ENCODE measurements at places on chromosomes 3 and 15. TPM values are rescaled to one million over a fixed set of nuclear protein-coding genes. Genes with fewer than 3 reads are reported as not detected.

GRCh38 chr3:151501171-151501922 is 40.5 kb upstream of the IGSF10 start:
- DNase-seq, result no peak

- no peak for DNase-seq
Observed at GRCh38 chr15:101521591-101521990, 32.1 kb upstream of the PCSK6 start.

The TAMM41 gene
- total RNA-seq, result 9.9 TPM

The SEMA5B gene
- total RNA-seq, result not detected

The CTXN2 gene
- total RNA-seq, result not detected

- DNase-seq, result no peak
Observed at GRCh38 chr15:100285641-100286295, 56.0 kb downstream of the ADAMTS17 start.

GRCh38 chr3:99915906-99916432 is 98.3 kb downstream of the CMSS1 start:
- no peak for DNase-seq

GRCh38 chr3:4061783-4062360 is 241.3 kb upstream of the SETMAR start:
- no peak for DNase-seq

DNA sequence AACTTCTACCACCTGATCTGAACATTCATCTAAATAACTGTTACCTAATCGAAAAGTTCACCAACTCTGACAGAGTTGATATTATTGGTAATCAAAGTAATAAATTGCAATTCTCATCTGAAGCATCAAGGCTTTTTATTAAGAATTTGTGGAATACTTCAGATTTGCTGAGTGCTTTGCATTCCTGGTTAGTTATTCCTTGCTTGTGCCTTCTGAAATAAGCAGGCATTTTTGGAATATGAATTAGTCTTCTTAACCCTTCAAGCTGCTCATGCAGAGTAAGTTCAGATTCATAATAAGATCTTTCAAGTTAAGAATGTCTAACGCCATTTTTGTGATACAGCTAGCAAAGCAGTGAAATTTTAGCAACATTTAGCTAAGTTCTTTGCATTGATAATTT is 188.5 kb downstream of the ALCAM start:
- DNase-seq, result no peak

The TEX55 gene
- not detected for total RNA-seq

- no peak for DNase-seq
Observed at GRCh38 chr15:25931851-25932250, 68.7 kb upstream of the ATP10A start.

- peak; percentile 49 for DNase-seq
Observed at GRCh38 chr15:80246425-80246894, 5.6 kb downstream of the CTXND1 start.

GRCh38 chr3:184662187-184662586 is 49.7 kb downstream of the MAGEF1 start:
- no peak for DNase-seq

DNA sequence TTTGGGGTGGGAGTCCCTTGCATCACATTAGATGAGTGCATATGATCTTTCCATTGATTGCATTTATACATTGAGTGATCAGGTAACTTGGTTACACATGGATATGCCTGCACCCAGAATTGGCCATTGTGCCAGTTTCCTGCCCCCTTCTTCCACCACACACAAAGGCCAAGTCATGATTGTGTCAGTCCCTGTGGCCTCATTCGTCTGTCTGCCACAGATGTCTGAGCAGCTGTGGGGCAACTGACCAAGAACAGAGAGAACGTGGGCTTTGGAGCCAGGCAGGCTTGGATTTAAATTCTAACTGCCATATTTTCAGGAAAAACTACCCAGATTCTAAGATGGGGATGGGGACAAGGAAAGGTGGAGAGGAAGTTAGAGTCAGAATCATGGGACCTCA is 27.0 kb downstream of the CCNL1 start:
- peak; percentile 65 for DNase-seq

- peak; percentile 90 for DNase-seq
Observed at GRCh38 chr3:111695636-111696117, 100.5 kb upstream of the ZBED2 start.

DNA sequence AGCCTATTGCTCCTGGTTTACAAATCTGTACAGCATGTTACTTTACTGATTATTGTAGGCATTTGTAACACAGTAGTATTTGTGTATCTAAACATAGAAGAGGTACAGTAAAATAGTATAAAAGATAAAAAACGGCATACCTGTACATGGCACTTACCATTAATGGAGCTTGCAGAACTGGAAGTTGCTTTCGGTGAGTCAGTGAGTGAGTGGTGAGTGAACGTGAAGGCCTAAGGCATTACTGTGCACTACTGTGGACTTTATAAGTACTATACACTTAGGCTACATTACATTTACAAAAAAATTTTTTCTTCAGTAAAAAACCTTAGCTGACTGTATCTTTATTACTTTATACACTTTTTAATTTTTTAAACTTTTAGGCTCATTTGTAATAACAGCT is 90.9 kb downstream of the RAP2B start:
- DNase-seq, result peak; percentile 23

The EPHB1 gene
- 2.6 TPM for total RNA-seq

GRCh38 chr3:72756900-72757299 is 91.3 kb downstream of the SHQ1 start:
- no peak for DNase-seq

- DNase-seq, result no peak
Observed at GRCh38 chr15:66169625-66170024, 83.9 kb downstream of the MEGF11 start.

The IL12A gene
- total RNA-seq, result 0.72 TPM

- no peak for DNase-seq
Observed at GRCh38 chr3:64651741-64652241, 36.0 kb downstream of the ADAMTS9 start.

The DYNLT2B gene
- total RNA-seq, result 34.6 TPM

DNA sequence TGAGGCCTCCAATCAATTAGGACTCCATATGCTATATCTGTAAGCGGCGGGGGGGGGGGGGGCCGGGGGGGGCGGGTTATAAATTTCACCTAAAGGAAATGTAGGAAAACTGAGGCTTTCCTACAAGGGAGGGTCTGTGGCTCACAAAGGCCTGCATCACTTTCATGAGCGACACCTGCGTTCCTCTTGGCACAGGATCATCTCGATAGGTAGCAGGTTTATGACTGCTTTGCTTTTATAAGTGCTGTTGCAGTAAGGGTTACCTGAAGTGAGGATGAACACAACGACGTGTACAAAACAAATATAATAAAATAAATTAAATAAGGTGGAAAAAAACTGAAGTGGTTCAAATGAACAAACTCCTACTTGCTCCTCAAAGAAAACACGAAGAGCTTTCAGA is 194.3 kb downstream of the FOXP1 start:
- no peak for DNase-seq

The PAK6 gene
- total RNA-seq, result 9.5 TPM

DNA sequence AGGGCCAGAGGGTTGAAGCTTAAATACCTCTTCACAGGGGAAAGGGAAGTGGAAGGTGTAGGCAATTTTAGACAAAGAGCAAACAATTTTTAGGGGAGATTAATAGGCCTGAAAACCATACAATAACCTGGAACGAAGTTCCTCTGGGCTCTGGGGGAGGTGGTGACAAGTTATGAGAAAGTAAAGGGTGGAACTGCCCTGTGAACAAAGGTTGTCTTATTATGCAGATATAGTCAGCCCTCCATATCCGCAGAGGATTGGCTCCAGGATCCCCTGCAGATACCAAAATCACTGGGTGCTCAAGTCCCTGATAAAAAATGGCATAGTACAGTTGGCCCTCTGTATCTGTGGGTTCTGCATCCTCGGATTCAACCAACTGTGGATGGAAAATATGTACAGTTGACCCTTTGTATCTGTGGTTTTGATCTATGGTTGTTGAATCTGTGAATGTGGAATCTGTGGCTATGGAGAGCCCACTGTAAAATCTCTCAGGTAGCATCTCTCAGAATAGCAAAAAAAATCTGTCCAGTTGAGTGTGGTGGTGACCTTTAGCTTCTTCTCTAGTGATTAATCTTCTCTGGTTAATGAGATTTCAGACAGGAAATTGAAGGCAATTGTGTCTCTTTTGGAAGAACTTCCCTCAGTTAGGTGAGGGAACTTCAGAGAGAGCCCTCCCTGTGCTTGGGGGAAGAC is 40.2 kb downstream of the CLEC3B start:
- peak; percentile 75 for DNase-seq

DNA sequence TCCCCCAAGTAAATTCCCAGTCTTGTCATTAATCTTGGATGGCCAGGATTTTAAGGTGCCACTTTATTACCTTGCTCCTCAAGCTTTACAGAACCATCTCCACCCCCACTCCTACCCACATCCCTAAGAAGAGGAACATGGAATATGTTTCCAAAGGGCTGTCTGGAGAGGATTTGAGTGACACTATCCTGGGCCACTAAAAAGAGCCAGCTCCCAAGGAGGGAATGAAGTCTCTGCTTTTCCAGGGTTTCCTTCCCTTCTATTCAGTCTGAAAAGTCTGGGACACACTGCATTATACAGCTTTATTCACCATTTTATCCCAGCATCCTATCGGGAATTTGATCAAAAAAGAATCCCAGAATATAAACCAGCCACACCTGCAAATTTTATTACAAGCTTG is 35.6 kb upstream of the MECOM start:
- DNase-seq, result no peak

- no peak for DNase-seq
Observed at GRCh38 chr3:147389717-147390116, 16.6 kb downstream of the ZIC4 start.

GRCh38 chr3:15384510-15385237 is 42.7 kb downstream of the METTL6 start:
- DNase-seq, result no peak

DNA sequence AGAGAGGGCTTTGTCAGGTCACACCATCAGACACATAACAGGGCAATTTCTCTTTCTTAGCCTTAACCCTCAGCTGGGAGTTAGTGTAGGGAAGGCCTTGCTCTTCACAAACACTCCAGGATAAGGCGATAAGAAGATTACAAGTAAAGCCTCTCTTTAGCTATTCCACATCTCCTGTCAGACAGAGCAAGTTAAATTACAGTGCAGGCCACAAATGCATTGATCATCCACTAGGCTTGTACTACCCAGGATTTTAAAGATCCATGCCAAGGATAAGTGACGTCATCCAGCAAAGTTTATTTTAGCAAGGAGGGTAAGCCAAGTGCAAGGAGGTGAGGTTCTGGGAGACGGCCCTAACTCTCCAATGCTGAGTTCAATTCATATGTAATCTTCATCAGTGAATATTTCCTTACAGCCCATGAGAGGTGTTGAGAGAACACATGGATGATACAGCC is 890.6 kb upstream of the NR2F2 start:
- no peak for DNase-seq

The HTR3E gene
- not detected for total RNA-seq

DNA sequence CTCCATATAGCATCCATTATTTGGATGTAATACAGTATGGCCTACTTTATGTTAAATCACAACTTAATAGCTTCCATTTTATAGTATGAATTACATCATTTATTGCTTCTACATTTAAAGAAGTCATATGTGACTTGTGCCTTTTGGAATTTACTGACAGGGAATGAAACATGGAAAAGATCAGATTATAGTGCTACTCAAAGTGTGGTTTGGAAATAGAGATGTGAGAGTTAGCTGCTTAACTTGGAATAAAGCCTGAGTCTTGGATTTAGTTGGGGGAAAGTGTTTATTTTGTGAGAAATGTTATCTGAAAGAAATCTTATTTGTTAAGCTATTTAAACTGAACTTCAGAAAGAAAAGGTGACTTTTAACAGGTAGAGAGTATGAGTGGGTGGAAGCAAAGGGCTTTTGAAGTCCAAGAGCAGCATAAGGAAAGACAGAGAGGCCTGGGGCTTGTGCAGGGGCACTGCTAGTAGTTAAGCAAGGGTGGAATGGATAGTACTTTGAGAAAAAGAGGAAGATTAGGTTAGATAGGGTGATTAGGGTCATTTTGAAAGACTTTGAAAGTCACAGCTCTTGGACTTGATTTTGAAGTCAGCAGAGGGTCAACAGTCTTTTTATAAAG is 60.5 kb downstream of the SLMAP start:
- DNase-seq, result no peak

The CPNE9 gene
- total RNA-seq, result not detected

GRCh38 chr15:89028036-89028435 is 60.2 kb upstream of the ABHD2 start:
- no peak for DNase-seq

- no peak for DNase-seq
Observed at GRCh38 chr3:46314517-46314916, 39.4 kb upstream of the CCR2 start.

DNA sequence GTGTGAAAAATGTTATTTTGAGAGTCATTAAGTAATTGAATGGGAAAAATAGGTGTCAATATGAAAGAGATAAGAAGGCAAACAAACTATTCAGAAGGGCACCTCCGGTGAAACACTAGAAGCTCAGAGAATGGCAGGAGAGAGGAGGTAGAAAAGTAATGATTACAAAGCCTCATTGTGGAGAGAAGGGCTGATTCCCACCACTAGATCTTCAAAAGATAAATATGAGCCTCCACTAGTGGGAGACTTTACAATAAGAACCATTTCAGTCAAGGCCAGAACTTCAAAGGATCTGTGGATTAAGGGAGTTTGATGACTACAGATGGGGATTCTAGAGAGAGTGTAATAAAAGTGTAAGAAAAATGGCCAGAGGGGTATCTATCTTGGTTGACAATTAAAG is 535.6 kb downstream of the NLGN1 start:
- DNase-seq, result no peak

GRCh38 chr3:126746395-126747177 is 42.5 kb downstream of the CHCHD6 start:
- peak; percentile 68 for DNase-seq

DNA sequence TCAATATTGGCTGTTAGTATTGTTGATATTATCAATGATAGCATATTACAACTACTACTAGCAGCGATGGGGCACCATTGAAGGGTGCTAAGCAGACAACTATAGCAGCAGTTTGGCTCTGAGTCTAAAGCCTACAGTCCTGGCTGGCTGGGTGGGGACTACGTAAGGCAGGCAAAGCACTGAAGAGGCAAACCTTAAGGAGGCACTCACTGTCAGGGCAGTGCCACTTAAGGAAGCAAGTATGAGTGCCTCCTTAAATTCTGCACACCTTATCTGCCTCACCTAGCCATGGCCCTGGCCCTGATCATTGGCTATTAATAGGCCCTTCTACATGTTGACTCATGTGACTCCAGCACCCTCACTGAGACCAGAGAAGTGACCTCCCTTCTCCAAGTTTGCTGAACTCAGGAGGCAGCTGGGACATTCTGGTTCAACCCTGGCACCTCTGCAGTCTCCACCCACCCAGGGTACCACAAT is 20.6 kb downstream of the CDCP1 start:
- DNase-seq, result no peak

- DNase-seq, result no peak
Observed at GRCh38 chr3:185225523-185225922, 28.3 kb downstream of the EHHADH start.

The A4GNT gene
- not detected for total RNA-seq

The ITIH1 gene
- total RNA-seq, result not detected

- DNase-seq, result no peak
Observed at GRCh38 chr3:98890965-98891910, 10.3 kb downstream of the DCBLD2 start.

GRCh38 chr3:195071916-195072820 is 198.8 kb downstream of the XXYLT1 start:
- DNase-seq, result no peak

GRCh38 chr3:133093366-133093765 is 55.2 kb downstream of the TMEM108 start:
- DNase-seq, result no peak

- no peak for DNase-seq
Observed at GRCh38 chr3:124664804-124665203, 65.4 kb upstream of the UMPS start.

Data from RPMI7951 (cell line).